Right lung (tissue), 10 donors: ENCODE measurements at places on chromosomes 4 and X. TPM values are rescaled to one million over a fixed set of nuclear protein-coding genes. Genes with fewer than 3 reads are reported as not detected.

ABCD1 gene
- 6.1 TPM for polyA plus RNA-seq

VCX2 gene
- not detected for polyA plus RNA-seq

SMAD1 gene
- 52.0 TPM for polyA plus RNA-seq

TENM3 gene
- polyA plus RNA-seq, result 4.6 TPM

PRICKLE3 gene
- polyA plus RNA-seq, result 7.3 TPM
